Activated T-cell treated with anti-CD3 and anti-CD28 coated beads, Interleukin-2, amount 50 U/mL, for 4 hours (primary cell): ENCODE measurements at places on chromosomes 2 and 18. TPM values are rescaled to one million over a fixed set of nuclear protein-coding genes. Genes with fewer than 3 reads are reported as not detected.

NPPC gene
- total RNA-seq = 1.2 TPM

TTN gene
- 0.45 TPM for total RNA-seq

ANKRD62 gene
- total RNA-seq = not detected

SCG2 gene
- not detected for total RNA-seq

GRCh38 chr2:149465873-149466272 lies 121.7 kb downstream of the MMADHC start:
- DNase-seq = no peak

GRCh38 chr2:168722592-168722991 lies 79.8 kb upstream of the NOSTRIN start:
- DNase-seq = no peak

- DNase-seq = no peak
Observed at GRCh38 chr2:183026424-183026823, 11.8 kb downstream of the NCKAP1 start.

DNA sequence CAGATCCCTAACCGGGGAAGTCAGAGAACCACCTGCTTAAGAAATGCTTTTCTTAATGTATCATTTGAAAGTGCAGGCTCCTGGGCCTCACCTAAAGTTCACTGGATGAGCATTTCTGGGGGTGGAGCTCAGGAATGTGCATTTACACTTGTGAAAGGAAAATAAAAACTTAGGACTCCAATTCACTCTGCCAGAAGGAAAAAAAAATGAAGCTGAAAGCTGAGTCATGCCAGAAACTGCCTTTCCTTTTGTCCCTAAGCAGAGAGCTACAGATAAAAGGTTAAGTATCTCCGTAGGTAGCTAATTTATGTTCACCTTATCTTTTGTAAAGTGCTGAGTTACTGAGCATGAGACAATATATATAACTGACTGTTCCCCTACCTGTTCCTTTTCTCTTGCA lies 229.5 kb upstream of the MEX3C start:
- no peak for DNase-seq
